HCEC 1CT (cell line): ENCODE measurements at places on chromosomes 4 and X.

DNA sequence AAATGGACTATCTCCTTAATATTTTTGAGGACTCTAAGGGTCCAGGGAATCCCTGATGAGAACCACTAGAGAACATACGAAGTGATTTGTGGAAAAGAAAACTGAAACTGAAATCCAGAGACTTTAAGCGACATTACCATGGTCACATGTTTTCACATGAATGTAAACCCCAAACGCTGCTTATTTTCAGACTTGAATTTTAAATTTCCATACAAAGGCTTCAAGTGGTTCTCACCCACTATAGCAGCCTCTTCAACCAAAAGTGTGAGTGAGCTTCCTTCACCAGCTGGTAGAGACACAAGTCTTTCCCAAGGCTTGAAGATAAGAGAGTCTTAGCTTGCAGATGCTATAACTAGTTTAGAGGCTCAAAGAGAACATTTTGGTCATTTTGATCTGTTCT is 232.7 kb downstream of the MGST2 start:
- DNase-seq, result no peak

- DNase-seq, result no peak
Observed at GRCh38 chrX:152901816-152902501, 4.1 kb downstream of the ZNF185 start.

GRCh38 chr4:1290165-1290977 is 680 bp downstream of the MAEA start:
- no peak for DNase-seq

DNA sequence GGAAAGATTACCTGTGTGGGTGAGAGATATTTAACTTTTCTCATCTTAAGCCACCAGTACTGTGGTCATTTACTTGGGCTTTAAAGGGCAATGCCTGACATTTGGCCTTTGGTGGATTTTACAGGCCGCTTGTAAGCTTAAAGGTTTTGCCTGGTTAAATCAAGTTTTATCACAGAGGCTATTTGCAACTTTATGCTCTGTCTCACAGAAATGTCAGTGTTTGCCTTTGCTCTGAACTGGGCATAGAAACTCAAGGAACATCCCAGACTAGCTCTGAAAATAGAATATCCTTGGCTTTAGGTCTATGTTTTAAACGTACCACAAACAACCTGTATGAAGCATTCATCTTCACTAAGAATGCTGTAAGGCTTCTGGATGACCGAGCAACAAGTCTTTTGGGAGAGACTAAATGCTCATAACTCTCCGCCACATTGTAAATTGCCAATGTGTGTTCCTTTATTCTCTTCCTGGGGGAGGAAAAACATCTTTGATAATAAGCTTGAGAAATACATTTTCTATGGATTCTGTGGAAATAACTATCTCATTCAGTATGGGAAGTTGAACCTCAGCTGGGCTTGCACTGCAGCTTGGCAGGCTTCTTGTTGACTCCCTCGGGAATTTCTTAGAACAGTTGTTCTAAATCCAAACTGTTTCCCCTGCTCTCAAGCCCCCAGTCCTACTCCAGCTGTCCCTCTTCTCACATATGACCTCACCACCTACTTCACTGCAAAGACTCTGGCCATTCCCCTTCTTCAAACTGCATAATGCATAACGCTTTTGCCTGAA is 105.8 kb upstream of the WDR44 start:
- no peak for DNase-seq

- DNase-seq, result no peak
Observed at GRCh38 chrX:138847930-138848329, 136.4 kb upstream of the FGF13 start.

- no peak for DNase-seq
Observed at GRCh38 chrX:136714626-136715599, 65.8 kb downstream of the ARHGEF6 start.

DNA sequence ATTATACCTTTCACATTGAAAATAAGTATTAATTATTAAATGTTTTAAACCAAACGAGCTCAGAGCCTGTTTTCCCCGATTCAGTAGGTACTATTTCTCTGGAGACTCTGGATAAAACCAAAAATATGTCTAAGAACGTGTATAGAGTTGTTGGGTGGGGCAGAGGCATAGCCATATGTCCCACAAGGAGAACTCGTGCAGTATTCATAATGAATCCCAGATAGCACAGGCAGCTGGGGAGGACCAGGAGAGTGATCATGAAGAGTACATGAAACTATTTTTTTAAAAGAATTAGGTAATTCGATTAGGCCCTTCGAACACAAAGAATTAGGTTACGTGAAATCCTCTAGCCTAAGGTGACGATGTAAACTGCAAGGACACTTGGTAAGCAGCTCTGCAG is 76.1 kb downstream of the CLDN22 start:
- DNase-seq, result no peak

DNA sequence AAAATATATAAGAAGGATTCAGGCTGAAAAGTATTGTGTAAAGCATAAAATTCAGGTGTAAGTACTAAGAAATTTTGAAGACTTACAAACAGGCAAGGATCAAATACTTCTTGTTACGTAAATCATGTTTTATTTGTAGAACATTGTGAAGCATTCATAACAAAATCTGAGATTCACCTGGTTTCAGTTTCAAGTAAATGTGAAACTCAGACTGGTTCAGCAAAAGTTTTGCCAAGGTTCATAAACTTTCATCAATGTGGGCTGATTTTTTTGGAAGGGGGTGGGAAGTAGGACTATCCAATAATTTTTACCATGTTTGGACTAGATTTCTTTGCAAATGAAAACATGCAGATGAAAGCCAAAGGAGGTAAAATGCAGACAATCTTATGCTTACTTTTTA is 527.7 kb downstream of the ANKRD50 start:
- no peak for DNase-seq

- peak; percentile 78 for DNase-seq
Observed at GRCh38 chrX:13376857-13377549, 57.1 kb upstream of the ATXN3L start.

DNA sequence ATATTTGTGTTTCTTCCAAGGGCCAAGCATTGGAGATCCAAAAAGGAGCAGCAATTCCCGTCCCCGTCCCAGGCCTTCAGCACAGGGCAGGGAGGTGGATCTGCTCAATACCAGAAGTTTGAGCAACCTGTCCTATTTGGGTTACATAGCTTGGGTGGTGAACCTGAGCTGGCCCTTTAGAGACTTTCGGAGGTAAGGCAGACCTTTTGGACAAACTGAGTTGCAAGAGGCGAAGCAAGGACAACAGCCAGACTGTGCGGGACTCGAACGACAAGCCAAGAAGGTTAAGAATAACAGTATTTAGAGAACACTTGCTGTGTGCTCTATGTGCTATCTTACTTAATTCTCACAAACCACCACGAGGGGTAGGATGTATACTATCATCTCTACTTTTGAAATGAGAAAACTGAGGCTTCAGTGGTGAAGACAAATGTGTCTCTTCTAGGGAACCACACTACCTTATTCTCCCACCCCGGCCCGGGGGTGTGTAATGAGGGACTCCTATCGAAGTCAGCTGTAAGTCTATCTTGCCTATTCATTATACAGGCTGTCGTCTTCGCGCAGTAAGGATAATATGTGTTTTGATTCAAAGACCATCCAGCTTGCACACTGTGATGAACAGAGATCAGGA is 1.3 kb downstream of the NOP14 start:
- DNase-seq, result no peak

- no peak for DNase-seq
Observed at GRCh38 chr4:76514087-76514486, 79.1 kb downstream of the SHROOM3 start.

DNA sequence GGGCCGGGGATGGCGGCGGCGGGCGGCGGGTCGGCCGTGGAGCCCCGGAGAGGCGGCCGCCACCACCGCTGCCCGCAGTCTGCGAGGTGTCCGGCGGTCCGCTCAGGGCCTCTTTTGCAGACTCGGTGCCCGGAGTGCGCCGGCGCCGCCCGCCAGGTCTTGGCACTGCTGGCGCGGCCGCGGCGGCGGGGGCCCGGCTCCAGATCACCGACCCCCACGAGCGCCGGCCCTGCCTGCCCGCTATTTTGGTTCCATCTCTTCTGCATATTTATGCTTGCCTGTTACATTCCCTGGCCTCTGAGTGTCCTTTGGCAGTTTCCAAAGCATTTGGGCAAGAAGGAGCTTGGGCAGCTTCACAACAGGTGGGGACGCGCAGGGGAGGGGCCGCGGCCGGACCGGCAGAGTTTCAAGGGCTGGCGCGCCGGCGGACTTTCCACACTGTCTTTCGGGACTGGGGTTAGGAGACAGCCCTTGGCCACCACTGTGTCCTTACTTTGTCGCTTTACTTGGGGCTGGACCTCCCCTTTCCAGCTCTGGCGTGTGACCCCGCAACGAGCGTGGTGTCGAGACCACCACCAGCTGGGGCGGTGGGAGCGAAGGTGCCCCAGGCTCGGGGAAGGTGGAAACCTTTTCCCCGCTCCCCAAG is 668 bp upstream of the TAPT1 start:
- peak; percentile 3 for DNase-seq

DNA sequence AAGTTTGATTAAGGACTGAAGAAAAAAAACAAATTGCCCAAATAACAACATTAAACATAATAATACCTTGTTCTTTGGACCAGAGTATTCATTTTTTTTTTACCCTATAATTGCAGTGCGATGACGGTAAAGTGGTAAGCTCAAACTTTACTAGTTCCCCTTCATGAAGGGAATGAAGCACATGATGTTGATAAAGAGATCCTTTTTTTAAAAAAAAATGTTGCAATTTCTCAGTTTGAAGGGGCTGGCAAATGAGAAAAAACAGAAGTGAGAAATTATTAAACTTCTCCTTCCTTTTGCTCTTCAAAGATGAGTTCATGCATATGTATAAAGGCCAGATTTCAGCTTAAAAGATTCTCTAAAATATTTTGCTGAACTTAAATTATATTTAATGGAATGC is 231.7 kb downstream of the C4orf33 start:
- no peak for DNase-seq

GRCh38 chrX:16082470-16083085 is 40.8 kb upstream of the GRPR start:
- no peak for DNase-seq

- DNase-seq, result peak; percentile 36
Observed at GRCh38 chr4:78565971-78566372, 14.4 kb downstream of the ANXA3 start.

- DNase-seq, result no peak
Observed at GRCh38 chrX:84830836-84831235, 172.8 kb upstream of the APOOL start.

DNA sequence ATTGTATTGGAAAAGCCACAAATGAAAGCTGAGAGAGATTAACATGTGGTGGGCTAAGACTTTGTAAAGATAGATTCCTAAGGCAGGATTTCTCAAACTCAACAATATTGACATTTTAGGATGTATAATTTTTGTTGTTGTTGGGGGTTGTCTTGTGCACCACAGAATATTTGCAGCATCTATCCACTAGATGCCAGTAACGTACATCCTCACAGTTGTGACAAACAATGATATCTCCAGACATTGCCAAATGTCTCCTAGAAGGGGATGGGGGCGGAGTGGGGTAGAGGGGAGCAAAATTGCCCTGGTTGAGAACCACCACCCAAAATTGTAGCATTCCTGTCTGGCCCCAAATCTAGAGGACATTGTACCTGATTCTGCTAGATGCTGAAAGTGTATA is 14.7 kb upstream of the CBR4 start:
- peak; percentile 24 for DNase-seq

DNA sequence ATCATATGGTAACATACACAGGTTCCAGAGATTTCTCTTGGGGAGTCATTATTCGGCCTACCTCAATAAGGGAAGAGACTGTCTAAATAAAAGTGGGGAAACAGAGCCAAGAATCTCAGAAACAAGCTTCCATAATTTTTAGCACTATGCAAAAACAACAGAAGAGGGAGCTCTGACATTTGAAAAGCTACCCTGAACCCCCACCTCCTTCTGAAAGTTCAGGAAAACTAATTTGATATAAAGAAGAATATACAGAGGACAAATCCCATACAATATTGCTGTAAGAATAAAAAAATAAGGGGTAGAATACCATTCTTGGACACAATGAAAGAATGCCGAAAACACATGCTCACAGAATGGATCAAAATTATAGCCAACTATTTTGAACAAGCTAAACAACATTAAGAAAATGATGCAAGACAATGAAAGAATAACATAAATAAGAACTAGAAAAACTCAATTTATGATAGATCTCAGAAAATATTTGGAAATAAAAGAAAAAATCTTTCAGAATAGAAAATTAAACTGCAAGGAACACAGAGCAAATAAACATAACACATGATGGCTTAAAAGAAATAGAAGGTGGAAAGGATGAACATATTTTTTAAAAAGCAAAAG is 14.4 kb upstream of the ZNF41 start:
- DNase-seq, result peak; percentile 49

DNA sequence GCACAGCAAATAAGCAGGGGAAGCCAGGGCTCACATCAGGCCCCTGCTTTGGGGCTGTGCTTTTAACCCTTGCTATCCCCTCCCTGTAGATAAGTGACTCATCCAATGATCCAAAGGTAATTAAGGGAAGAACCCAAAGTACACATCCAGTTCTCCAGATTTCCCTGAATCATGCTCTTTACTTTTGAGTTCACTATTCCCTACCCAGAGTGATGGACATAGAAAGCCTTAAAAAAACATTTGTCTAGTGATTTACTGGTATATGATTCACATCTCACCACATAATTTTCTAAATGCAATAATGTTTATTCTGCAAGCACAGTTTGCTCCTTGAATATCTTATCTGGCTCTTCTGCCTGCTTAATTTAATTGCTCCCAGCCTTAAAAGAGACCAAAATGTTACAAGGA is 136.2 kb downstream of the PPP3CA start:
- peak; percentile 47 for DNase-seq

DNA sequence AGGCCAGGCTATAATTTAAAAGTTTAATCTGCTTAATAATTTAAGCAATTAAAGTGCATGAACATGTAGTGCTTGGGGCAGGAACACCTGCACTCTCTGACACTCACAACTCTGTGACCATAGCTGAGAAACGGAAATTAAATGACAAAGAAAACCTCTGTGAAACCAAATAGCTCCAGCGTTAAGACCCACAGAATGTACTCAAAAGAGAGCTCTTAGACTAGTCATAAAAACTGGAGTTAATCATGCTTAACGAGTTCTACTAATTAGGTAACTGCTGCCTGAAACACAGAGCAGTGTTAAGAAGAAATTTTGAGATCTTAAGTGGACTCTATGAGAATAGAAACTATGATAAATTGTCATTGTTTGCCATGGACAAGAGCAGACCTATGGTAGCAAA is 174.4 kb upstream of the SPIN4 start:
- DNase-seq, result no peak

- DNase-seq, result peak; percentile 34
Observed at GRCh38 chr4:57109847-57110639, at the start of gene IGFBP7. Gene IGFBP7, minus strand, starts transcription at chr4:57110385. Its CDS starts 34 bp downstream, at chr4:57110351.

DNA sequence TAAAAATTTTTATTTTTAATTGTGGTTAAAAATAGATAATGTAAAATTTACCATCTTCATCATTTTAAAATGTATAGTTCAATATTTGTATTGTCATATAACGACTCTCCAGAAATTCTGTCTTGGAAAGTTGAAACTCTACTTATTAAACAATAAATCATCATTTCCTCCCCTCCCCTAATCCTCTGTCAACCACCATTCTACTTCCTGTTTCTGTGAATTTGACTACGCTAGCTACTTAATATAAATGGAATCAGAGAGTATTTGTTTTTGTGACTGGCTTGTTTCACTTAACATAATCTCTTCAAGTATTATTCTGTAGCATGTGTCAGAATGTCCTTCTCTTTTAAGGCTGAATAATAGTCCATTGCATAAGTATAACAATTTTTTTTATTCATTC is 729.0 kb upstream of the AADAT start:
- no peak for DNase-seq
